GM13976 (cell line): ENCODE measurements at places on chromosomes 4 and X.

GRCh38 chr4:73527196-73527595 is 45.7 kb downstream of the AFM start:
- no peak for DNase-seq

- no peak for DNase-seq
These were observed 71.2 kb downstream of the MSX1 start for GRCh38 chr4:4930677-4931076.

DNA sequence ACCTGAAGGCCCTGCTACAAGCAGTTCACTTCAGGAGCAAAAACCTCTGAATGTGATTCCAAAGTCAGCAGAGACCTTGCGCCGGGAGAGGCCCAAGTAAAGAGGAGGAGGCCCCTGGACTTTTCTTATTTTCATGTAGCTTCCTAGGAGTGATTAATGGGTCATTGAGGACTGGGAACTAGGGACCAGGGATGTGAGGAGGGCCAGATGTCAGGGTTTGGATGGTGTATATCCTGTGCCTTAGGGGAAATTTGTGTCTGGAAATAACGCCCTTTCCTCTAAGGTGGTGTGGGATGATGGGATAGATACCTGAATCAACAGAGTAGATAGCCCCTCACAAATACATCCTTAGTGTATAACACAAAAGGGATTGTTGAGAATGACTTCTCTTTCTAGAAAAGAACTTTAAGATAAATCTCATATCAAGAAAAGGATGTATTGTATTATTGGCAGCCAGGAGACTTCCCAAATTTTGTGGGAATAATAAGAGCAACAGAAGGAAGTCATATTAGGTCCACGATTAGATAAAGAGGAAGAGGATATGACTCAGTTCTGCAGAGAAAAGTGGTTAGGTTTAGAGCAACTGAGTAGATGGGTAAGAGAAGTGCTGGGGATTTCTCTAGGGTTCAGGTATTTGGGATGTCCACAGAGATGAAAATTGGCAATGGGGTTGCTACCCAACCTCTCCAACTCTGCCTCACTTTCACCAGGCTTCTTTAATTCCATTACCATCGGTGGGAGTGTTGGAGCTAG is 1.1 kb downstream of the ITGB1BP2 start:
- no peak for DNase-seq

DNA sequence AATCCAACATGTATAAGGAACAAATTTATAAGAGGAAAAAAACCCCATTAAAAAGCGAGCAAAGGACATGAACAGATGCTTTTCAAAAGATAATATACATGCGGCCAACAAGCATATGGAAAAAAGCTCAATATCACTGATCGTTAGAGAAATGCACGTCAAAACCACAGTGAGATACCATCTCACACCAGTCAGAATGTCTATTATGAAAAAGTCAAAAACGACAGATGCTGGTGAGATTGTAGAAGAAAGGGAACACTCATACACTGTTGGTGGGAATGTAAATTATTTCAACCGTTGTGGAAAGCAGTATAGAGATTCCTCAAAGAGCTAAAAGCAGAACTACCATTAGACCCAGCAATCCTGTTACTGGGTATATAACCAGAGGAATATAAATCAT is 465.4 kb downstream of the TMA16 start:
- DNase-seq, result no peak

- peak; percentile 10 for DNase-seq
These were observed 37.7 kb downstream of the NBDY start for GRCh38 chrX:56766554-56767347.

GRCh38 chr4:1133033-1133432 is 19.7 kb upstream of the RNF212 start:
- no peak for DNase-seq

GRCh38 chr4:25903900-25904747 is 9.9 kb upstream of the SMIM20 start:
- peak; percentile 33 for DNase-seq

DNA sequence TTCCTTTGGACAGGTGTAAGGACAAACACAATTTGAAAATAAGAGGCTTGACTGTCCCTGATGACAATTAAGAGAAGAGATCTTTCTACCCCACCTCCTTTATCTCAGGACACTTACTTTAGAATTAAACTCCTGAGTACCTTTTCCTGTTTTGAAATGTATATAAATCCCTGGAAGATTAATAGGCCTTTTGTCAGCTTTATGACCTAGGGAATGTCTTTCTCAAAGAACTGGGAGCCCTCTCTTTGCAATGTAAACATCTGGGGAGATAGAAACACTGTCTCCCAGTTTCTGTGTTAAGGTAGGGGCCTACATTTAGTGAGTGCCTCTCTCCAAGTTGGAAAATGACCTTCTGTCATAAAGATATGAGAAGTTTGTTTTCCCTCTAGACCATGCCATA is 31.7 kb downstream of the AGA start:
- no peak for DNase-seq

GRCh38 chrX:118459494-118459893 is 36.1 kb upstream of the DOCK11 start:
- DNase-seq, result peak; percentile 46
